ENCODE measurements at places on chromosomes 16 and 17.
A peak's percentile ranks its signal among the peaks of the same experiment; 100 is the strongest.

GRCh38 chr16:81975637-81976036, 35.6 kb downstream of the SDR42E1 start:
- no peak for DNase-seq

DNA sequence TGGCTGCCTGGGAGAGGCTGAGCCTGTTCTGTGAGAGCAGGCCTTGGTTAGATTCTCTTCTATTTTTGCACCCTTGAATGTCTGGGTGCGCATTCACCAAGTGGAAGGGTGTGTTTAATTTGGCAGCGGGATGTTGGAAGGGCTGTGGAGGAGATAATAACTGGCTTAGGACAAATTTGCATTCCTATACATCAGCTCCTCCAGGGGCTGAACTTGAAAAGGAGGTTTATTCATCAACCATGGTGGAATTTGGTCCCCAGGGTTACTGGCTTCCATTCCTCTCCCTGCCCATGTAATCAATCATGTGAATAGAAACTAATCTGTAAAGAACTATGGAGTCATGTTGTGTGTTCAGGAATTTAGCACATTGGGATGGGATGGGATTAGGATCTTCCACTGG, 100.2 kb upstream of the FOXF1 start:
- DNase-seq = no peak

- DNase-seq = no peak
Observed at GRCh38 chr16:57357330-57358085, 1.1 kb upstream of the CCL22 start.

DNA sequence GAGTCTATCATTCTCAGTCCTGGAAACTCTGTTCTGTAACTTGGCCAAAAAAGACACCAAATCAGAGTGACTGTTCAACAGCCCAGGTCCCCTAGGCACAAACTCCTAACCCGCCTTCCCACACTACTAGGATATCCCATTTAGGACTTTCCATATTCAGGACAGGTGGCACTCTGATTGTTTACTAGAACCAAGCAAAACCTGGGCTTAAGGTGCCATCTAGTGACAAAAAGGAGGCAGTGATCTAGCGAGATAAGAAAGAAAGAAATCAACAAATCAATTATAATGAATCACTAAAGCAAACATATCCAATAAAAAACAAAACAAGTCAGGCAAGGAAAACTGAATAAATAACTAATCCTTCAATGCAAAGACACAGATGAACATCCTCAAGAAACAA, 203.9 kb downstream of the CEP112 start:
- no peak for DNase-seq

DNA sequence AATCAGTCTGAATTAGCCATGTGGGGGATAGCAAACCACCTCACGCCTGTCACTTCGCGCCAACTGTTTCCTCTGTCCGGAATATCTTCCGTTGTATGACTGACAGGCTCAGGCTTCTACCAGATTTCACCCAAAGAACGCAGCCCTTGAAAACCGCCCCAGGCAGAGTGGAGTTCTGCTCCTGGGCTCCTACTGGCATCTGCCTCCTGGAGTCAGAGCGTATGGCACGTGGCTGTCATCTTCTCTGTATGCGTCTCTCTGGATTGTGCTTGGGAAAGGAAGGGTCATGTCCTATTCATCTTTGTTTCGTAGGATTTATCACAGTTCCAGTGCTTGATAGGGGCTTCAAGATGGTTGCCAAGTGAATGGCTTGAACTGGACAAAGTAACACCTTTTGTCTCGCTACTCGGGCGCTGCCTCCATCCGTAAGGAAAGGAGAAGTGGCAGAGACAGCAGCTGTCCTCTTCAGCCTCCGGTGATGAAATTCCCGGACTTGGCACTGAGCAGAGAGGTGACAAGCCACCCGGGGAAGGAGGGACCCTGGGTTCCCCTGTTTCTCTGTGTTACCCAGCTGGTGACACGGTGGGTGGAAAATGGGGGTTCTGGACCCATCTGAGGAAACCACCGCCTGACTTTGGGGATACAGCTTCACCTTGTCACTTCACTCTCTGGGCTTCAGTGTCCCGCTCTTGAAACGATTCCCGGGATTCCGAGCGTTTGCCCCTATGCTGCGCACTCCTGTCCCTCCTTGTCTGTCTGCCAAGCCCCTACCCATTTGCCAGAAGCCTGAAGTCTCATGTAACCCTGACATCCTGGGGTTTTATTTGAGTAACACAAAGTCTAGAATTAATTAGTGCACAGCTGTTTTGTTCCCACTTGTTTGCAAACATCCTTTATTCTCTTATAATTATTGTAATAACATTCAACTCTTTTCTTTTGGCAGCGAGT, 13.9 kb downstream of the KIAA0513 start:
- DNase-seq = no peak

DNA sequence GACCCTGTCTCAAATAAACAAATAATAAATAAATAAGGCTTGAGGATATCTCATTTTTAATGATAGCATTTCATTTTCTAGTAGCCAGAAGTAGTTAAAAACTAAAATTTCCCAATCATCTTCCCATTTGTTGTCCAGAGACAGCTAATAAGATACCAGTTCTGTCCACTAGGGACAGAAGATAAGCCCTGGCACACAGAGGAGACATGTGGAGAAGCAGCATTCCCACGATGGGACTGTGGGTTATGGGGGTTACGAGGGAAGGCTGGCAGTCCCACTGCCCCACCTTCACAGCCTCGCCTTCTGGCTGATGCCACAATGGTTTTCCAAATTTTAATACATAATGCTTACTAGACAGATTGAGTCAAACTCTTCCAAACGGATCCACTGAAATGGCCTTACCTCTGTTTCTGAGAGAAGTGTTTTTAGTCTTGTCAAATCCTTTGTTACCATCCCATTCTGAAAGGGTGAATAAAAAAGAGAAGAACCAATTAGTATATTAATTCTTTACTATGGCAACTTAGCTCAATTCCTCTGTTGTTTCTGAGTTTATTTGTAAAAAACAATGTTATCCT, 44.2 kb downstream of the HELZ start:
- DNase-seq = no peak

GRCh38 chr16:84875846-84876245, 56.1 kb downstream of the CRISPLD2 start:
- DNase-seq = no peak

DNA sequence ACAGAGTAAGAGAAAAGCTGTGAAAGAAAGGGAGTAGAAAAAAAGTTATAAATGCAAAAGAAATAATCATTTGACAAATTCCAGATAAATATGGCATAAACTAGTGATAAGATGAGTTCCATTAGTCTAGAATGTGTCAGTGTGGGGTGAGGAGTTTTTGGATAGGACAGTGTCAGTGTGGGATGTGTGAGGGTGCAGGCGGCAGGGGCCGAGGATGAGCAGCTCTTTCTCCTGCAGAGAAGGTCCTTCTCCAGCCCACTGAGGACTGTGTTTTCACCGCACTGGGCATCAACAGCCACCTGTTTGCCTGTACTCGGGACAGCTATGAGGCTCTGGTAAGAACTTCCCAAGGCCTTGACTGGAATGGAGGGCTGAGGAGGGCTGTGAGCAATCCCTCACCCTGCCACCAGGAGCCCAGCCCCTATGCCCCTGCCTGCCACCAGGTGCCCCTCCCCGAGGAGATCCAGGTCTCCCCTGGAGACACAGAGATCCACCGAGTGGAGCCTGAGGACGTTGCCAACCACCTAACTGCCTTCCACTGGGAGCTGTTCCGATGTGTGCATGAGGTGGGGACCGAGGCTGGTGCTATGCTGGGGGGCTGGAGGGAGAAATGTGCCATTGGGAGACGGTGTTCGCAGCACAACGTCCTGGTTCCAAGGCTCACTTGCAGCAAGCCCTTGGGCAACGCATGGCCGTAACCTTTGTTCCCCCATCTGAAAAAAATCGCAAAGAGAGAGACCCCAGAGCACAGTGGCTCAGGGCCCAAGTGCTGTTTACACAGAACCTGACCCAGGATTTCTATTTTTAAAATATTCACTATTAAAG, 13.1 kb downstream of the RAPGEFL1 start:
- no peak for DNase-seq

DNA sequence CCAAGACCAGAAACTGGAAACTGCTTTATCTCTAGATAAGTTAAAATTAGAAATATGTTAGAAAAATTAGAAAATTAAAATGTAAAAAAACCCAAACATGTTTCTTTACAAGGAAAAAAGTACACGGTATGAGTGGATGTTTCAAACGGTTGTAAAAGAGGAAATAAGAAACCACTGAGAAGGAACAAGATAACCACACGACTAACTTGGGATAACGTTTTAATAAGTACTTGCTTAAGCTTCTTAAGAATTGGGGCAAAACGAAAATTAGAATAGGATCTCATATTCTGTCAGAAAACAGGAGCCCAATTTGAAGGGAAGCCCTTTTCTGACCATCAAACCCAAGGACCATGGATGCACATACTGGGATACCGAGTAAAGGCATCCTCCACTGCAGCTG, 31.0 kb downstream of the MBTPS1 start:
- no peak for DNase-seq

- peak; percentile 65 for DNase-seq
Observed at GRCh38 chr16:48558371-48558841, 51.6 kb downstream of the N4BP1 start.

GRCh38 chr16:88086571-88087516, 135.6 kb downstream of the BANP start:
- DNase-seq = no peak
